GM23248 (cell line): ENCODE measurements at places on chromosomes 4 and X. TPM values are rescaled to one million over a fixed set of nuclear protein-coding genes. Genes with fewer than 3 reads are reported as not detected.

GRCh38 chr4:137343221-137343620 lies 189.1 kb downstream of the PCDH18 start:
- H3K27me3 ChIP-seq = no peaks in the 10 kb centered on the region
- H3K4me3 ChIP-seq = no peak overlapping the region
- no peak overlapping the region for H3K27ac ChIP-seq
- no peaks in the 10 kb centered on the region for H3K4me1 ChIP-seq
- no peaks in the 10 kb centered on the region for H3K36me3 ChIP-seq

- H3K27ac ChIP-seq = no peak overlapping the region
- no peaks in the 10 kb centered on the region for H3K4me1 ChIP-seq
- no peaks in the 10 kb centered on the region for H3K36me3 ChIP-seq
- DNase-seq = no peak
- H3K4me3 ChIP-seq = no peak overlapping the region
Measured at GRCh38 chr4:44632733-44633132, 18.7 kb downstream of the YIPF7 start.

GRCh38 chrX:3787856-3788255 lies 74.4 kb upstream of the PRKX start:
- H3K4me3 ChIP-seq = no peak overlapping the region
- no peak overlapping the region for H3K27ac ChIP-seq
- no peak for DNase-seq
- H3K27me3 ChIP-seq = no peaks in the 10 kb centered on the region

DNA sequence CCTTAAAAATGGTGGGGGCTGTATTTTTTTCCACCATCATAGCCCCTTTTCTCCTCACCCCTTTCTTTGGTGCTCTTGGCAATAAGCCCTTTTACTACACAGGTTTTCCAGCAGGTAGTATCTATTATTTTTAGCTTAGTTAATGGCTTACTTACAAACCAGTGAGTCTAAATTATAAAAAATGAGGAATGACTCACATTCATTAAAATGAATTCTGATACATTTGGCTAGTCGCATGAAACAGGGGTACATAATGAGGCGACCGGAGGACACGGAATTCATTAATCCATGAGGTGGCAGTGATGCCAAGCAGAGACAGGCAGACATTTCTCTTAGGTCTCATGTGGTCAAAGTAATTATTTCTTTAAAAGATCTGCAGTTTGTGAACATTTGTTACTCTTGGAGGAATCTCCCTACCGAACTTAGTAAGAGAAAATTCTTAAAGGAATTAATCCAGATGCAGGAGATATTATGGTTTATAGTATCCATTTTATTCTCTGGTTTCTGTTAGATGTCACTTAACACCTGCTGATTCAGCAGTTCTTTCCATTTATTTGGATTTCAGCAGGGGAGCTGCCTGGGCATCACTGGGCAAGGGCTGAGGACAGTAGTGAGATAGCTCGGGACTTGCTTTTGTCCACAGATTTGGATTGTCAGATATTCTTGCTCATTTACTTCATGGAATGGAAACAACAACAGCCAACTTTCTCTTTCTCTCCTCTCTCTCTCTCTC lies 575.0 kb upstream of the NR3C2 start:
- H3K27me3 ChIP-seq = no peaks in the 10 kb centered on the region
- no peak overlapping the region for H3K27ac ChIP-seq
- no peaks in the 10 kb centered on the region for H3K4me1 ChIP-seq
- no peak overlapping the region for H3K4me3 ChIP-seq

DNA sequence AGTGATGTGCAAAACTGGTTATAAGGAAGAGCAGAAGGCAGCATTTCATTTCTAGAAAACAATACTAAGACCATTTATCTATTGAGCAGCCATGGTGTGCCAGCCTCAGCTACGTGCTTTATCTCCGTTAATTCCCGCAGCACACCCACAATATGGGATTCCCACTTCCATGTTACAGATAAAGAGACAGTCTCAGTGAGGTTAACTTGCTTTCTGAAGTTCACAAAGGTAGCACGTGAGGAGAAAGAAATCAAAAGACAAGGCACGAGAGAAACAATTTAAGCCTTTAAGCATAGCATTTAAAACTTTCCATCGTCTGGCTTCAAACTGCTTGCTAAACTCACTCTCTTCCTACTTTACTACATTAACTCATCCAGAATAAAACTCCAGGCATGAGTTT lies 8.0 kb upstream of the RPL34 start:
- H3K4me1 ChIP-seq = no peaks in the 10 kb centered on the region
- no peak overlapping the region for H3K27ac ChIP-seq
- H3K4me3 ChIP-seq = no peak overlapping the region
- DNase-seq = no peak
- no peaks in the 10 kb centered on the region for H3K36me3 ChIP-seq
- no peaks in the 10 kb centered on the region for H3K27me3 ChIP-seq

DNA sequence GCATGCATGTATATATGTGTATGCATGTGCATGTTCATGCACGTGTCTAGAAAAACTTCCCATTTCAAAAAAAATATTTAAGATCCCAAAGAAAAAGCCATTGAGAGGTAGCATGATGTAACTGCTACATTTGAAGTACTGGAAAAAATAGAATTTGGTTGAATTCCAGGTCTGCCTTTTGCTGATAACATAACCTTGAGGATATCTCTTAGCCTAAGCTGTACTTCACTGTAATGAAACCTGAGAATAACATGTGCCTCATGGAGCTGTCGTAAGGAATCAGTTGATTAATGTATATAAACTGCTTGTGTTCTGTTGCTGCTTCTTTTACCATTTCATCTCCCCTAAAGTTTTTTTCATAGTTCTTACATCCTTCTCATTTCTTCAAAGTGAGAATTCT lies 351.8 kb downstream of the GRIA2 start:
- no peak overlapping the region for H3K27ac ChIP-seq
- no peak for DNase-seq
- no peaks in the 10 kb centered on the region for H3K4me1 ChIP-seq
- no peak overlapping the region for H3K4me3 ChIP-seq

GRCh38 chr4:21366312-21366711 lies 582.3 kb downstream of the KCNIP4 start:
- DNase-seq = no peak
- H3K4me3 ChIP-seq = no peak overlapping the region
- no peaks in the 10 kb centered on the region for H3K27me3 ChIP-seq

DNA sequence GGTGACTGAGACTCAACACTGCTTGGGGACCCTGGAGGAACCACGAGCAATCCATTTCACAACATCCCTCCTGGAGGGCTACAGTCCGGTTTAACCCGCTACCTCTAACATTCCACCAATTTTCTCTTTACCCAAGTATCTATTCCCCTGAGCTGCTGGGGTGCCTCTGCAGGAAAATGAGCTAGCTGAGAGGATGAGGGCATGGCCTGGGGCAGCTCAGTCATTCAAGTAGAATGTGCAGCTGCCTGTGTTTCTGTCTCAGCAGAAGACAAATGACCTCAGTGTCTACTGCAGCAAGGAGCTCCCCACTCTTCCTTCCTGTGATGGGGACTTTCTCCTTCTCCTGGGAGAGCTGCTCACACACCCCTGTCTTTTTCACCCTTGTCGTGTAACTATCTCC lies 120.8 kb downstream of the ZNF518B start:
- peak; percentile 80 for DNase-seq
- peaks cover 23% of the 10 kb centered on the region for H3K4me1 ChIP-seq
- no peak overlapping the region for H3K4me3 ChIP-seq
- H3K36me3 ChIP-seq = no peaks in the 10 kb centered on the region
- no peaks in the 10 kb centered on the region for H3K27me3 ChIP-seq

GRCh38 chr4:25624616-25625015 lies 31.0 kb upstream of the SLC34A2 start:
- H3K4me1 ChIP-seq = no peaks in the 10 kb centered on the region
- no peak overlapping the region for H3K27ac ChIP-seq
- no peaks in the 10 kb centered on the region; the same call in 1 of the 2 replicates for H3K27me3 ChIP-seq
- H3K36me3 ChIP-seq = no peaks in the 10 kb centered on the region

DNA sequence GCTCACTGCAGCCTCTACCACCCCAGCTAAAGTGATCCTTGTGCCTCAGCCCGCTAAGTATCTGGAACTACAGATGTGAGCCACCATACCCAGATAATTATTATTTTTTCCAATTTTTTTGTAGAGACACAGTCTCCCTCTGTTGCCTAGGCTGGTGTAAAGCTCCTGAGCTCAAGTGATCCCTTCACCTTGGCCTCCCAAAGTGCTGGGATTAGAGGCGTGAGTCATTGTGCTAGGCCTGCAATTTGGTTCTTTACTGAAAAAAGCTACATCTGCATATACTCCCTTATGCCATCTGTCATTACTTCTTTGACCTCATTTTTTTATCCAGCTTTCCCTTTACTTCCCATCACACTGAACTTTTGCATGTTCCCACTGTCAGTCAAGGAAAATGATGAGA lies 2012.4 kb upstream of the IGFBP7 start:
- no peak overlapping the region for H3K4me3 ChIP-seq
- H3K27me3 ChIP-seq = no peaks in the 10 kb centered on the region

DNA sequence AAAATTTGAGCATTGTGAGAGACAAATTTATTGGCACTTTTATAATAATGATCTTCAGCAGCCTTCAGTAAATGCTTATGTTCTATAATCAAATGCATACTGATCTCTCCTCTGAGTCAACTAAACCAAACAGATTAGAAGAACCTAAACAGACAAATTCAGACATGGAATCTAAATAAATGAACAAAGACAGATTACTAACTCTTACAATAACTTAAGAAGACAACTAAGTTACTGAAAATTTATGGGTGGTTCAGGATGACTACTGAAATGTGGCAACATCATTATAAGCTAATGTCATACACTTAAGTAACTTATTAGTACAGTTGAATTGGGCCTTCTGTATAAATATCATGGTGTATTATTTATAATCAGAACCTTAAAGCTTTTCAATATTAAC lies 127.3 kb downstream of the NEK1 start:
- H3K27ac ChIP-seq = no peak overlapping the region
- no peaks in the 10 kb centered on the region; the same call in 1 of the 2 replicates for H3K36me3 ChIP-seq
- DNase-seq = peak; percentile 39
- H3K27me3 ChIP-seq = no peaks in the 10 kb centered on the region
- H3K4me1 ChIP-seq = peaks cover 17% of the 10 kb centered on the region

DNA sequence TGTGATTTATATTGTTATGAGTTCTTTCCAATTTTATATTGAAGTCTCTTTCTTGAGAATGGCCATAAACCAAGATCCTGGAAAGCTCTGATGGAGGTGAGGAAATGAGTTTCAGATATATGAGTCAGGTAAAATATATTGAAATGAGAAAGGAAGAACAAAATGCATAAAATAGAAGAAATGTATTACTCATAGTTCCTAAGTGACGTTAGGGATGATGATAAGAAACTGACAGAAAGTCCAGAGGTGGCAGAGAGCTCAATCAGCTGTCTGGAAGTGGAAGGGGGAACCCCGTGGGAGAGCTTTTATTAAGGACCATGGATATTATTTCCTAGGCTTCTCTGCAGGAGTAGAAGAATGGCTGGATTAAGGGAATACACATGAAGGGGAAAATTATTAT lies 24.6 kb downstream of the UGT2B7 start:
- no peaks in the 10 kb centered on the region for H3K4me1 ChIP-seq
- no peak overlapping the region for H3K27ac ChIP-seq
- DNase-seq = no peak
- no peaks in the 10 kb centered on the region for H3K36me3 ChIP-seq
- H3K27me3 ChIP-seq = no peaks in the 10 kb centered on the region

DNA sequence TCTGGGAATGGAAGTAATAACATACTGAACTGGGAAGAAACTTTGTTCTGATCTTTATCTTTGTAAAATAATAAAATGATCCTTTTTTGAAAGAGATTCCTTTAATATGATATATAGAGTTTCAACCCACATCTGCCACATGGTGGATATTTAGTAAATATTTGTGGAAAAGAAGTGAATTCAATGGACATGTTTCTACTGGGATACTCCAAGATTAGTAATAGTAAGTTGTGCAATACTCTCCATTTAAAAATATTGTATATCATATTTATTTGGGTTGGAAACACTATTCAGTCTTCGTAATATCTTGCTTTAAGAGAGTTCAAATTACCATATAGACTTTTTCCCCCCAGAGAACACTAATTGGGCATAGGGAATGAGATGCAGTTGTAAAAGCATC lies 17.8 kb upstream of the ARSJ start:
- H3K27ac ChIP-seq = peak overlapping the region; percentile 62
- peaks cover 23% of the 10 kb centered on the region for H3K4me1 ChIP-seq
- DNase-seq = no peak
- H3K36me3 ChIP-seq = no peaks in the 10 kb centered on the region

- H3K27ac ChIP-seq = no peak overlapping the region
- no peaks in the 10 kb centered on the region for H3K27me3 ChIP-seq
- H3K36me3 ChIP-seq = no peaks in the 10 kb centered on the region
- H3K4me3 ChIP-seq = no peak overlapping the region
- H3K4me1 ChIP-seq = no peaks in the 10 kb centered on the region
Measured at GRCh38 chr4:121114756-121115155, 42.4 kb upstream of the NDNF start.

GRCh38 chr4:125447551-125448290 lies 133.0 kb downstream of the FAT4 start:
- no peak for DNase-seq
- H3K36me3 ChIP-seq = peaks cover 17% of the 10 kb centered on the region
- H3K27ac ChIP-seq = no peak overlapping the region
- no peak overlapping the region for H3K4me3 ChIP-seq
- H3K4me1 ChIP-seq = no peaks in the 10 kb centered on the region
- H3K27me3 ChIP-seq = no peaks in the 10 kb centered on the region

- DNase-seq = peak; percentile 42
- H3K4me1 ChIP-seq = peaks cover 14% of the 10 kb centered on the region
- H3K27ac ChIP-seq = peak overlapping the region; percentile 41
- H3K27me3 ChIP-seq = no peaks in the 10 kb centered on the region
- H3K4me3 ChIP-seq = peak overlapping the region; percentile 29; the same call in 1 of the 2 replicates
Measured at GRCh38 chrX:41526925-41527324, 79.8 kb downstream of the NYX start.

DNA sequence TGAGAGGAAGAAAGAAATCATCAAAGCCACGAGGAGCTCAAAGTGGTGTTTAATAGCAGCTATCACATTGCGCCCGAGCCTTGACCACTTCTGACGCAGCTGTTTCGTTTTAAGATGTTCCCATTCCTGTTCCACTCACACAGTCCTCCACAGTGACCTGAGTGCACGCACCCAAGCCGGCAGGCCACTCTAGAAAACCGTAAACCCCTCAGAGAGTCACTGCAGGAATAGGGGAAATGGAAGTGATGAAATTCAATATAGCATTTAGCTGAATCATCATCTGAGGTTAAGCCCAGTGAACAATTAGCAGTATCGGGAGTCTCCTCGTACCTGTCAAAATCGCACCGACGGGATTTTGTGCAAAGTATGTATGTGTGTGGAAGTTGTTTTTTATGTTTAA lies 17.9 kb upstream of the HAND2 start:
- no peaks in the 10 kb centered on the region for H3K4me1 ChIP-seq
- no peak overlapping the region for H3K4me3 ChIP-seq
- no peak overlapping the region for H3K27ac ChIP-seq
- H3K27me3 ChIP-seq = no peaks in the 10 kb centered on the region
- H3K36me3 ChIP-seq = no peaks in the 10 kb centered on the region
- DNase-seq = no peak

GRCh38 chrX:100379388-100379986 lies 30.6 kb downstream of the PCDH19 start:
- no peaks in the 10 kb centered on the region for H3K36me3 ChIP-seq
- H3K4me1 ChIP-seq = peaks cover 2% of the 10 kb centered on the region; the same call in 1 of the 2 replicates
- peak; percentile 63 for DNase-seq

Gene BMX
- not detected in 2 replicates for total RNA-seq

Gene LNX1
- 9.4 and 10.9 TPM in 2 replicates for total RNA-seq

Gene COL4A5
- total RNA-seq = 13.2 and 14.4 TPM in 2 replicates

Gene MAGEE2
- total RNA-seq = not detected in 2 replicates

Gene FAM156A
- 17.4 and 67.5 TPM in 2 replicates for total RNA-seq

Gene IL15
- total RNA-seq = 5.8 and 7.1 TPM in 2 replicates

Gene C4orf33
- 5.6 and 6.4 TPM in 2 replicates for total RNA-seq
